ENCODE measurements at places on chromosomes 3 and 15.

DNA sequence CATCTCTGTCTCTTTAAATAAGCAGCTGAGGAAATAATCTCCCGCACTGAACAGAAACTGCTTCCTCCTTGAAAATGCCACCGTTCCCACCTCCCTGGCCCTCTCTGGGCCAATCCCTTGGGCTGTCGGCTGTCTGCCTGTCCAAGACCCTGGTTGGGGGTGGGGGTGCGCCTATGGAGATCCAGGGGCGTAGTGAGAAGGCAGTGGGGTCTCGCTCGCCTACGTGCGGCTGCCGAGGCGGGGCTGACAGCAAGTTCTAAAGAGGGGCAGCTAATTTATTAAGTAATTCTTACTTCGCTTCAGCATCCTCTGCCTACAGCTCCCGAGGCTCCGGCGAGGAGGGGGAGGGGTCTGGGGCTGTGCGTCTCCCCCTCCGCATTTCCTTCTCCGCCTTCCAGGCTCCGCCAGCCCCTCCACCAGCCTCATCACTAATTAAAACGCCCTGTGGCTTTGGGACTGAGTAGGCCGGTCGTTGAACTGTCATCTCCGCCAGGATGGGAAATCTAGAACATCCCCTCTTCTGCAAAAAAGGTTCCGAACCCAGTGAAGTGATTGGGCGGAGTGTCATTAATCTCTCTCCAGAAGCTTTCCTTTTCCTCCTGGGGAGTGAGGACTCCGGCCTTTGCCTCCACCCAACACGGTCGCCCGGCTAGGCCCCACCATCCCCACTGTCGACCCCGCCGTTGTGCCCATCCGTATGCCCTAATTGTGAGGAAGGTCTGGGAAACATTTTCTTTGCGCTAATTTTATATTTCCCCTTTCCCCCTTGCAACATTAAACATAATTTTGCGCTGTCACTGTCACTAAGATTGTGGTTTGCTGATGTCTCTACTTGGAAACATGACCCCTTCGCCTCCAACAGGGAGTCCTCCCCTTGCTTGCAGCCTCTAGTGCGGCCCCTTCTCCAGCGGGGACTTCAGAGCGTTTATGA is 16.9 kb downstream of the NR2F2 start:
- DNase-seq = no peak

GRCh38 chr15:78065284-78065872 is 12.1 kb downstream of the TBC1D2B start:
- no peak for DNase-seq

DNA sequence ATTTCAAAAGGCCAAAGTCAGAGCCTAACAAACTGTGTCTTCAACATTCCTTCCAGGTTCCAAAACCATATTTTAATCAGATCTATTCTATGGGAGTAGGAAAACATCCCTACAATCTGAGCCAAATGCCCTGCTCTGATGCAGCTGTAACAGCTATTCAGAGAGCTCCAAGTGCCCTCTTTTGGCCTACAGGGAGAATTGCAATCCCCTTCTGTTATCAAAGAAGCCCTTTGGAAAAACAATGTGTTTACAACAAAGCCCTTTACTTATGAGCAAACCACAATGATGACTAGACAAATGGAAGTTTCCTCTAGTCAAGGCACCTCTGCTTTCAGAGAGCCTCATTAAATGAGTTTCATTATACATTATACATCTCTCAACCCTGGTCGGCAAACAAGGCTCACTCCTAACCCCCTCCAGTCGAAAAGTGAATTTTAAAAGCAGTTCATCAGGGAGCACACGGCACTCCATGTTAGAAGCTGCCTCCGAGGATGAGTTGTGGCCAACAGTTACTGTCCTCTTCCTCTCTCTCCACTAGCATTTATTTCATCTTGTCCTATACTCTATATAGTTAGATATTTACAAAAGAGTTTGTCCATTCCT is 42.6 kb upstream of the TMCO5A start:
- no peak for DNase-seq

DNA sequence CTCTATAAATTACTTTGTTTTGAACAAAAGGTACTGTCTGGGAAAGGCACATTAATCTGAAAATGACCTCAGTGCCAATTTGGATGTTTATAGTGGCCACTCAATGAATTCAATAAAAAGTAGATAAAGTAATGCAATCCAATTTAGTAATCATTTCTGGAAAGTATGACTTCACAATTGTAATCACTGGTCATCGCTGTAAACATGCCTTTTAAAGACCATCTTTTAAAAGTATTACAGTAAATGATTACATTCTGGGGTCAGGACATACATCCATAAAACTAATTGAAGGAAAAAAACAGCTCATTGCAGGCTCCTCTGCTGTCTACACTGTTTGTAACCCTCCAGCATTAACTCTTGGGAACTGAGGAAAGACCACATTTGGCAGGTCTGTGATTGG is 43.2 kb downstream of the HRH1 start:
- DNase-seq = no peak

GRCh38 chr3:194344012-194344411 is 7.1 kb downstream of the CPN2 start:
- DNase-seq = peak; percentile 84

DNA sequence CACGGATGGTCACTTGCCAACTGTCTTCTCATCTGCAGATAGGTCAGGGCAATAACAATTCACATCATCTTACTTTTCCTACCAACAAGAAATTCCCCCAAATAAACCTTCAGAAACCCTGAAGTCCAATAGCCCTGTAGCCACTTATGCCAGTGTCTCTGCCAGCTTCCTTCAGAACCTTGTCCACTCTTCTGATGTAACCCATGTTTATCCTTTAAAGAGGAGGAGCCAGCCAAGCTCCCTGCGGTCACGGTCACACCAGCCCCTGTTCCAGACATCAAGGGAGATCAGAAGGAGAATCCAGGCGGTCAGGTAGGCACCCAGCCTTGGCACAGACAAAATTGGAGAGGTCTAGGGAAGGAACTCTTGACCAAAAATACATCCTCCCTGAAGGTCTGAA is 23.7 kb downstream of the SLC24A1 start:
- no peak for DNase-seq

DNA sequence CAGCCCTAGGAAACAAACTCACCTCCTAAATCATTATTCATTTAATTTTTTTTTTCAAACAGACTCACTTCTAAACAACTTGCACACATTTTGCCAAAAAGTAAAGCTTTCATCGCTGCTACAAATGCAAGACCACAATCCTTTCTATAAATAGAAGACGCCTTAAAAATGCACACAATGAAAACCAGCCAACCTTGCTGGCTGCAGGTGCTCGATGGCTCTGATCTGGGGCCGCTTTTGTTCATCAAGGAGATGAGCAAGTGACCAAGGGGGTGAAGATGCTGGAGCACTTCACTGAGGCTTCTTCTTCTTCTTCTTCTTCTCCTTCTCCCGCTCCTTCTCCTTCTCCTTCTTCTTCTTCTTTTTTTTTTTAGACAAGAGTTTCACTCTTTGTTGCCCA is 12.7 kb upstream of the SLC6A6 start:
- DNase-seq = no peak

DNA sequence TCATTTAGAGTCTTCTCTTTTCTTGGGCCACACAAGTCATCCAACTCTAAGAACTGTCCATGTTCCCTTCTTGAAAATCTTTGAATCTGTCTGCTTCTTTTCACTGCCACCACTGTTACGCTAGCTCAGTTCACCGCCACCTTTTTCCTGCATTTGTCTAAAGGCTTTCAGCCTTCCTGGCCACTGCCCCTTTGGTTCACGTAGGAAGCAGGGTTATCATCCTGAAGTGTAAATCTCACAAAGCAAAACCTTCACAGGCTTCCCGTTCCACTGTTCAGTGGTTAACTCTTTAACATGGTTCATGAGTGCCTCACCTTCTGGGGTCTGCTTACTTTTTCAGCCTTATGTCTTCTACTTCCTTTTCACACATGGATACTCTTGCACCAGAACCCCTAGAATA is 26.3 kb upstream of the CCDC39 start:
- DNase-seq = no peak

DNA sequence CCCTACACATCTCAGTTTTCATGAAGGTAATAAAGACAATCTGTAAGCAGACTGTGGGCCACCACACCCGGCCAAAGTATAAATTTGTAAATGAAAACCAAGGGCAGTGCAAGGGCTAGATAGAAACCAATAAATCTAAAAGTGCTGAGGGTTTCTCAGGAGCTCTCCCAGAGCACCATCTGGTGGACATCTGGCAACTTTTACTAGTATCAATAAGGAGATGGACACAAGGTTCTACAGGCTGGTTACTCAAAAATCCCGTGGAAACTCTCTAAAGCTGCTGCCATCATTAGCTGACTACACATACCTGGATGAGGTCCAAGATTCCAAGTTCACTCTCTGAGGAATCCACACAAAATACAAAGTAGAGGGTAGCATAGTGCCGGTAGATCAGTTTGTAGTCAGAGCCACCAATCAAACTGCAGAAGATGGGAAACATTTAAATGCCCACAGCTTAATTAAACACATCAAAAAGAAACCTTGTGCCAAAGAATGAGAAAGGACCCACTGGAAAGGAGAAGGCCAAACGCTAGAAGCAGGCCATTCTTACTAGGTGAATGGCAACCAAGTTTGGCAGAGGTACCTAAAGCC is 5.5 kb downstream of the AP3S2 start:
- DNase-seq = no peak

- peak; percentile 66 for DNase-seq
These were observed 24.6 kb downstream of the EBLN2 start for GRCh38 chr3:73086071-73086494.

DNA sequence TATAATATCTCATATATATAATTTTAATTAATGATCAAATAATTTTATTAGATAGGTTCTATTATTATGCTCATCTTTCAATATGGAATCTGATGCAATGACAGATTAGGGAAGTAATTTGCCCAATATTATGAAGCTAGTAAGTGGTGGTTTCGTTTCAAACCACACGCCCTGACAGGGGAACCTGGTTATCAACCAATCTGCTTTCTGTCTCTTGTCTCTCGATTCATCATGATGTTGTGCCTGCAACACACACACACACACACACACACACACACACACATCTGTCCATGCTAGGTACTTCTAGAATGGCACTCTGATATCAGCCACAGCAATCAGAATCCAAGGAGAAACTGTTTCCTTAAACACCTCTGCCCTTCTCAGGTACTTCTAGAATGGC is 128.4 kb downstream of the ZBBX start:
- no peak for DNase-seq

DNA sequence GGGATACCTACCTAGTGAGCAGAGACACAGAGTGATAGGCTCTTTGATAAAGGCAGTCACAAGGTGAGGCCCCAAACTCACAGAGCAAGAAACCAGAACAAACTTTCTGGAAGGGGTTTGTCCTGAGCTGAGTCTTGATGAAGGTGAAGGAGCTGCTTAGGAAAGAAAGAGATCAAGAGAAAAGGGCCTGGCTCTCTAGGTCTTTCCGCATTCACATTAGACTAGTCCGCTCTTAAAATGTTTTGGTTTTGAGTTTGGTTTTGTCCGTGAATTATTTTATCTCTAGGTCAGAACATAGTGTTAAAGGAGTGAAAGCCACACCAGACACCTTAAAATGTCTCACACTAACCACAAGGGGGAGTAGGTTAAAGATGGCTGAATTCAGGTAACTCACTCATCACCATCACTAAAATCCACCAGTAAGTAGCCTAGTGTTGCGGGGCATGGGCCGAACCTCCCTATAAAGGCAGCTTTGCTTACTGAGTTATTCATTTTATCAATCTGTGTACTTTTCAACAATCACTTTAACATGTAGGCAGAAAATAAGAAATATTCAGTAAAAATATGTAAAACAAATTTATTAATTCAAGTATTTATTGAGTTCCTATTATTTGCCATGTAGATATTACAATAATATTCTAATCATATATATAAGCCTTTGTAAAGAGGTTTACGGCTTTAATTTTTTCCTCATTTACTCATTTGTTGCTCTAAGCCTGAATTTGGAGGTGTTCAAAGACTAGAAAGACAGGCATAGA is 121.5 kb upstream of the TSC22D2 start:
- peak; percentile 14 for DNase-seq

Data from CD4-positive, alpha-beta T cell treated with Interleukin-17A for 4 hours (primary cell).